ENCODE measurements at places on chromosomes 1 and 21.

GRCh38 chr1:87155170-87155569 is 173.5 kb upstream of the LMO4 start:
- no peak for DNase-seq

- DNase-seq: no peak
These were observed 45.6 kb upstream of the ACTRT2 start for GRCh38 chr1:2975466-2976179.

DNA sequence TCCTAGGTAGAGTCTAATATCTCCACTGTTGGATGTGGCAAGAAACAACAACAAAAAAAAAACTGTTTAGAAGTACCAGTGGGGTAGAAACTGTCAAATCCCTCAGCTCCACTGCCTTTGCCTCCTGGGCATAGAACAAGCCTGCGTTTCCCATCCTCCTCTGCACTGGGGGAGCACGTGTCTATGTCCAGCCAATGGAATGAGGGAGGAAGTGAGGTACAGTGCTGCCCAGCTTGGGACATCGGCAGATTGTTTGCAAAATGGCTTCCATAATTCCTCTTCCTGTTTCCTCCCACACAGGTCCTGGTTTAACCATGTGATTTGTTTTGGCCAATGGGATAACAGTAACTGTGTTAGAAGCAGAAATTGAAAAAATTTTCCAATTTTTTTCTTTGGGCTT is 39.1 kb downstream of the PSMG1 start:
- no peak for DNase-seq

DNA sequence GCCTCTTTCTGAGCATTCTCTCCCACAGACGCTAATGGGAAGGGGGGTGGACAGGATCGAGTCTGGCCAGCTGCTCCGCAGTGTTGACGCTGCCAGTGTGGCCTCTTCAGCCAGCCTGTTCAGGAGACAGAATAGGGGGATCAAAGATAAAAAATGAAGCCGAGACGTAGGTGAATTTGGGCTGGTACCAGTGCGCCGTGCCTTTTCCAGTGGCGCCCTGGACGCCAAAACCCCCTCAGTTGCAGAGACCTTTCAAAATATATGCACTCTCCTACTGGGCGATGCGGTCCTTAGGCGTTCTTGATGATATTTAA is 1.1 kb downstream of the TTC3 start:
- no peak for DNase-seq

DNA sequence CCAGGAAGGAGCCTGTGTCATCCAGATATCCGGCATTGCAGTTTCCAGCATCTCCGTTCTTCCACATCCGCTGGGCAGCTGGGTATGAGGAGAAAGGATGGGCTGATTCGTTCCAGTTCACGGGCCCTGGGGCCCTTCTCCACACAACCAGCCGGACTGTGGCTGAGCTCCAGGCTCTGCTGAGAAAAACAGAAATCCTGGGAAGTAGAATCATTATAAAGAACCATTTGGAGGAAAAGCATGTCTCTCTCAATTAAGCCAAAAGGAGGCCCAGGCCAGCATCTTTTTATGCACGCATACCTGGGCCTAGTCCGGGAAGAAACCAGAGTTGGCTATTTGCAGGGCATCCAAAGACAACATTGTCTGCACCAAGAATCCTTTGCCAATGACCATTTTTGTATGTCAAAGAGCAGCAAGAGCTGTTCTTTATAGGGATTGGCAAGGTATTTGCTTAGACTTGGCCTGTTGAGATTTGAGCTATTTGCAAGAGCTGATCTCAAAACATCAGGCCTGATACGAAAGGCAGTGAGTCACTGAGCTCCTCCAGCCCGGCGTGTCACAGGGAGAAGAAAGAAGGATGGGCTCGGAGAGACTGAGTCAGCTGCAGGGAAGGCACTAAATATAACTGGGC is 84.9 kb upstream of the ARHGEF16 start:
- no peak for DNase-seq

DNA sequence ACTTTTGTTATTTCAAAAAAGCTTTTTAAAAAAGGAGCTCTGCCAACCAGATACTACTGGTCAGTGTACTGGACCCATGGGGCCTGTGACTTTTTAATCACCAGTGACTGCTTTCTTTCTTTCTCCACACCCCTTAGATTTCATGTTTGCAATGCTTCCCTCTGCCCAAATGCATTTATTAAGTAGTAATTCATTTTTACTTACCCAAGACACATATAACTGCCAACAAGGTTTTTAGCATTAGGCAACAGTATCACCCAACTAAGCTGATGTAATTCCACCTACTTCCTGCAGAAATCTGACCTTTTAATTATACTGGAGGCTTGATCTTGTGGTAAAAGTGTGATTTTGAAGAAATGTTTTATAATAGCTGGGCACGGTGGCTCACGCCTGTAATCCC is 12.5 kb downstream of the MECR start:
- DNase-seq: no peak

- DNase-seq: no peak
These were observed 16.7 kb downstream of the STYXL2 start for GRCh38 chr1:167110586-167110985.

- peak; percentile 21 for DNase-seq
These were observed 612.9 kb downstream of the PTPRU start for GRCh38 chr1:29849038-29849750.

DNA sequence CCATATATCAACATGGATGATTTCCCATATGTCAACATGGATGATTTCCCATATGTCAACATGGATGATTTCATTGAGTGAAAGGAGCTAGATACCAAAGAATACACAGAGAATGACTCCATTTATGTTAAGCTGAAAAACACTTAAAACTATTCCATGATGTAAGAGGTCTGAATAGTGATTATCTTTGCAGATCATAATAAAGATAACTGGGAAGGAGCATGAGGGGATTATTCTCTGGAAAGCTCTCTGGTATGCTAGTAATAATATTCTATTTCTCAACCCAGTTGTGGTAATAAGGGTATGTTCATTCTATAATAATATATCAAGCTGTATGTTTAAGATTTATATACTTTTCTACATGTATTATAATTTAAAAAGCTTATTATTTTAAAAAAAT is 14.1 kb downstream of the SYNJ1 start:
- no peak for DNase-seq

- DNase-seq: no peak
These were observed 100.1 kb upstream of the JUN start for GRCh38 chr1:58883888-58884482.

- DNase-seq: no peak
These were observed 182.3 kb upstream of the GREM2 start for GRCh38 chr1:240794046-240794843.

DNA sequence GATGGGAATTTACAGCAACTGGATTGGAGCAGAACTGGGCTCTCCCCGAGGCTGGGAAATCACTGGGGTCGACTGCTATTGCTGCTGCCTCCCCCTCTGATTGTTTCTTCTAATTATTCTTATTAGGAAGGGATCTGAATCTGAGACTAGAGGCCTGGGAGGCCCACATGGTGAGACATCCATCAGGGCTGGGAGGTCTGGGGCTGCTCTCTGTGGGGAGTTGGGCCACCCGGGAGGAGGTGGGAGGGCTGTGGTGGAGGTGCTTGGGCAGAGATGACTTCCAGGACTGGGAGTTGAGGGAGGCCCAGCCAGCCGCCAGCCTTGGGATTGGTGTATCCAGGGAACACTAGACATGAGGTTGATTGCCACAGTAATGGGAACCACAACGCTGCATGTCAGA is 247.9 kb downstream of the GRIK3 start:
- DNase-seq: no peak

DNA sequence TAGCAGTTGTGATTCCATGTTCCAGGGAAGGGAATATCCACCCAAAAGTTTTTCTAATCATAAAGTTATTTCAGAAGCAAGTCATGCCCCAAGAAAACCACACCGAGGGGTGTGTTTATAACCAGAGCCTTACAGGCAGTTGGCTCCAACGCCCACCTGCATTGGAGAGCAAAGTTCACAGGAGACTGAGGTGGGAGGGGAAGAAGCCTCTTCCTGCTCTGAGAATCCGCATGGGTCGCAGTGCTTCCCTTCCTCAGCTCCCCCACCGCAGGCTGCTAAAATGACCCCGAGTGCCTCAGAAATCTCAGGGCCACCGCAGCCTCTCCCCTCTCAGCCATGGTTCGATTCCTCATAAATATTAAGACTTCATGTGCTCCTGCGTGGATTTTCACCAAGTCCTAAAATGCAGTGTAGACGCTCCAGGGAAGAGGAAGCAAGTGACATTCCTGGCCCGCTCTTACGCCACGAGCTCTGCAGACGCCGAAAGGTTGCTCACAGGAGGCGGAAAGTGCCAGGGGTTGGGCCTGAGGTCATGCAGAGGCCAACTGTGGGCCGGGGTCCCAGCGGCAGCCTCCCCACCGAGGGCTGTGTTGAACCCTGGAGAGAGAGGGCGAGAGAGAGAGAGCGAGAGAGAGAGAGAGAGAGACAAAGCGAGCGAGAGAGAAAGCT is 13.4 kb upstream of the SPSB1 start:
- DNase-seq: no peak

GRCh38 chr1:154342836-154343472 is 17.6 kb downstream of the ATP8B2 start:
- peak; percentile 77 for DNase-seq

- peak; percentile 33 for DNase-seq
These were observed 657 bp upstream of the TNFRSF18 start for GRCh38 chr1:1206966-1207531.

DNA sequence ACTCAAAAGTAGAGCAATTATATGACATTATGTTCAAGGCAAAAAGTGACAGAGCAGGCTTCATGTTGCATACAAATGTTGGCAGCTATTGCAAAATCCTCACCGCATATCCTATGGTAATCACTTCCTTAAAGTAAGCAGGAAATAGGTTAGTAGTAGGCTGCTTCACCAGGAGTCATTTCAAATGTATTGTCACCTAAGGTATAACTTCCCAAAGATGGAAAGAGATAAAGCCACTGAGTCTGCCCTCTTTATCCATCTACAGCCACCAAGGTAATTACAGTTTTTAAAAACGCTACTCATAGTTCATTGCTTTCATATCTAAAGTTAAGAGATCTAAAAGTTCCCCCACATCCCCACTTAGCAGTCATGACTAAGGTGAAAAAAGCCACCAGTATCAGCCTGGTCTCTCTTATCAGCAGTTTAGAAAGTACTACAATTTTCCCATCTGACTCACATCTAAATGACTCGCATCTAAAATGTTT is 31.6 kb upstream of the UBE2U start:
- no peak for DNase-seq

- no peak for DNase-seq
These were observed 11.7 kb upstream of the MCOLN3 start for GRCh38 chr1:85060038-85060437.

GRCh38 chr1:196654271-196654670 is 2.4 kb downstream of the CFH start:
- no peak for DNase-seq

DNA sequence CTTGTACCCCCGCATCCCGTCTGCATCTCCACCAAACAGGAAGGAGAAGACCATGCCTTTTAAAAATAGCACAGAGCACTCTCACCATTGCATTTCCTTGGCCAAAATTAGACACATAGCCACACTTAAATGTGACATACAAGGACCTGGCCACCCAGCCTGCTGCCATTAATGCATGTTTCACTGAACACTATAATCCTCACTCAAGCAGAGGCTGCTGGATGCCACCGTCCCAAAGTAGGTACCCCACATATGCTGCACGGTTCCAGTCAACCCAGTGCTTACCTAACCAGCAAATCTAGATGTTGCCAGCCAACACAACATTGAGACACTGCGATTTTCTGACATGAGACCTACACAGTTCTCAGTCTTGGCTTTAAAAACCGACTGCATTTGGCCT is 107.7 kb downstream of the ADSS2 start:
- no peak for DNase-seq

DNA sequence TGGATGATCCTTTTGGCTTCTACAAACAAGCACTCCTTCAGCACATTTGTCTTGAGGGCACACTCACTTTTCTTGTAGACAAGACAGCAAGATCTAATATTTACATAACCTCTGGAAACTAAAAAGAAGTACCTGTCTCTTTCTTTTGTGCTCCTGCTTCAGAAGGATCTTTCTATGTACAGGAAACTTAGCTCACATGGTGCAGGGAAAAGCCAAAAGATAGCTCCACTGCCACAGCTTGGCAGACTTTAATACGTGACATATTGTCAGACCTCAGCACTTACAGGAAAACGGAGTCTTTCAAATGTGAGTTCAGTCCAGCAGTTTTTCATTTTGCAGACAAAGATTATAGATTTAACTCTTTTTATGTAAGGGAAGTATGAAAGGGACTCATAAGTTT is 225.5 kb upstream of the SAMSN1 start:
- no peak for DNase-seq

GRCh38 chr1:190597294-190597693 is 119.6 kb upstream of the BRINP3 start:
- no peak for DNase-seq

- no peak for DNase-seq
These were observed 267.9 kb downstream of the HHAT start for GRCh38 chr1:210596641-210597040.

DNA sequence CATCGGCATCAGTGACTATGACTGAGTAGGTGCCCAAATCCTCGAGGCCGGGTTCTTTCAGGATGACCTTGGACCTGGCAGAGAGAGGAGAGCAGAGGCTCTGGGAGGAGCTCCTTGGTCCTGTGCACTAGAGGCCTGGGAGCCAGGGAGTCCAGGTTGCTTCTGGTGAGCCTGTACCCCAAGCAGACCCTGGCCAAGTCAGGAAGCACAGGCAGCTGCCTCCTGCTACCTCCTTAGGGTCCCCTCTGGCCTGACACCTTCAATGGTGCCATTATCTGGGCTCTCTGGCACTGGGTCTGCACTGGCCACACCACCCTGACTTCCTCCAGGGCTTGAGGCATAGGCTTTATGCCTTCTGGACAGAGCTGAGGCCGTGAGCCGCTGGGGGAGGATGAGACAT is 37.7 kb downstream of the MYOM3 start:
- DNase-seq: no peak

- no peak for DNase-seq
These were observed 55.6 kb upstream of the MACF1 start for GRCh38 chr1:39148942-39149341.

DNA sequence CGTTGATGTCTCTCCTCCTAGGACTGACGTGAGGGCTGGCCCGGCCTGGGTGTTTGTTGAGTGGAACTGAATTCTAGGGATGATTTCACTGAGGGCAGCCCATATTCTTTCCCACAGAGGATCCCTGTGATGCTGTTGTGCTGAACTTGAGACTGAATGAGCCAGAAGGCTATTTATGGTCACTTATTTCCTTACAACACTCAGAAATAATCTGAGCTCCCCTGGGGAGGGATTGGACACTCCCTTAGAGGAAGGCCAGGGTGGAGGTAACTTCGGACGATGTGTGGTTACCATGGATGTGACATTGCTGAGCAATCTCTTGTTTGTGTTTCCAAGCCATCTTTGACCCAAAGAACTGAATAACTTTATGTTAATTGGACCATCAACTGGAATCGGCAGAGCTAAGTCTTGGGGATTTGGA is 5.1 kb upstream of the TMCO4 start:
- DNase-seq: no peak

- no peak for DNase-seq
These were observed 112.5 kb downstream of the ZC3H11B start for GRCh38 chr1:219500327-219500897.

- DNase-seq: peak; percentile 65
These were observed at the start of gene MEX3A for GRCh38 chr1:156082309-156083091. Gene MEX3A, minus strand, starts transcription at chr1:156082465. Its CDS starts 467 bp downstream, at chr1:156081998.

GRCh38 chr1:230754796-230755195 is 7.6 kb downstream of the CAPN9 start:
- DNase-seq: no peak
